CD4-positive, alpha-beta T cell treated with Interleukin-1 beta for 1 hour (primary cell): ENCODE measurements at places on chromosomes 12 and 14.

DNA sequence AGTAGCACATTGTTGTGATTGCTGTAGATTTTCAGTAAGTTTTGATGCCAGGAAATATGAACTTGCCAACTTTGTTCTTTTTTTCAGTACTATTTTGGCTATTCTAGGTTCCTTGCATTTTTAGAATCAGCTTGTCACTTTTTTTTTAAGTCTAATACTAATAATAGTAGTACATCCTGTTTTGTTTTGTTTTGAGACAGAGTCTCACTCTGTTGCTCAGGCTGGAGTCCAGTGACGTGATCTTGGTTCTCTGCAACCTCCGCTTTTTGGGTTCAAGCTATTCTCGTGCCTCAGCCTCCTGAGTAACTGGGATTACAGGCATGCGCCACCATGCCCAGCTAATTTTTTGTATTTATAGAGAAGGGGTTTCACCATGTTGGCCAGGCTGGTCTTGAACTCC, 16.5 kb downstream of the PWP1 start:
- no peak for DNase-seq

GRCh38 chr14:65961004-65961403, 525.2 kb upstream of the CCDC196 start:
- peak; percentile 58 for DNase-seq

DNA sequence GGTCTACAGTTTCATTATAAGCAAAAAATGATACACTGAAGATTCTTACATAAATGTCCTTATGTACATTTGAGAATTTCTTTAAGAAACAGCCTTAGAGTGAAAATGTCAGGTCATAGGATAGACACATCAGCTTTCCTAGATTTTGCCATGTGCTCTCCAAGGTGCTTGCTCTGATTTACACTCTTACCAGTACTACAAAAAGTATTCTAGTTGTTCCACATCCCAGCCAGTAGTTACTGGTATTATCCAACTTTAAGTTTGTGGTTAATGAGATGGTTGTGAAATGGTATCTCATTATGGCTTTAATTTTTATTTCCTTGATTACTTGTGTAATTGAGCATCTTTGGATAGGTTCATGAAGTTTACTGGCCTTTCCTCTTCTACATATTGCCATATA, 5.0 kb upstream of the LRRK2 start:
- no peak for DNase-seq

- DNase-seq: no peak
Observed at GRCh38 chr12:51441583-51441982, 17.0 kb downstream of the SLC4A8 start.

DNA sequence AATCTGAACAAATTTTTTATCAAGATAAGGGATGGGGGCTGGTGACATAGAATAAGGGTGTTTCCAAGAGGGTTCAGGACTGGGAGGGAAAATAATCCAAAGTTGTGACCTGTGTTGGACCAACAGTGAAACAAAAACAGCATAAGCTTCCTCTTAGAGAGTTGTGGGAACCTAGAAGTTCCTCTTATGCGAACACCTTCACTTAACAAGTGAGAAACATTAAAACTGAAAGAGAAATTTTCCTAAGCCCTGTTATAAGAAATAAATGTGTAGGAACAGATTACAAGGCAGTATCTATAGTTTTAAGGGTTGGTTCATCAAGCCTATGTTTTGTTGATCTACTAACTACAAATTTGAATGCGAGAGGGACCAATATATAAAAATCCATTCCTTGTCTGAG, 58.4 kb downstream of the LLPH start:
- DNase-seq: no peak

- DNase-seq: no peak
Observed at GRCh38 chr14:58912287-58912686, 274.5 kb downstream of the DACT1 start.

DNA sequence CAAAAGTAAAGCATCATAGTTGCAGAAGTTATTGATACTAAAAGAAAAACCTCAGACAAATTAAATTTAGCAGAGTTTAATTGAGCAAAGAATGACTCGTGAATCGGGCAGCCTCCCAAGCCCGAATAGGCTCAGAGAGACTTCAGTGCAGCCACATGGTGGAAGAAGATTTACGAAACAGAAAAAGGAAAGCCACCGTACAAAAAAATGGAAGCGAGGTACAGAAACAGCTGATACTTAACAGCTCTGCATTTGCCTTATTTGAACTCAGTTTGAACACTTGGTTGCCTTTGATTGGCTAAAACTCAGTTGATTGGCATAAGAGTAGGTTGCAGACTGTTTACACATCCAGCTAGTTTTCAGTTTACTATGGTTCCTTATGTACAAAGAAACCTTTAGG, 12.9 kb downstream of the TTC9 start:
- DNase-seq: no peak

GRCh38 chr14:77646907-77647306, 30.5 kb upstream of the SPTLC2 start:
- DNase-seq: no peak

DNA sequence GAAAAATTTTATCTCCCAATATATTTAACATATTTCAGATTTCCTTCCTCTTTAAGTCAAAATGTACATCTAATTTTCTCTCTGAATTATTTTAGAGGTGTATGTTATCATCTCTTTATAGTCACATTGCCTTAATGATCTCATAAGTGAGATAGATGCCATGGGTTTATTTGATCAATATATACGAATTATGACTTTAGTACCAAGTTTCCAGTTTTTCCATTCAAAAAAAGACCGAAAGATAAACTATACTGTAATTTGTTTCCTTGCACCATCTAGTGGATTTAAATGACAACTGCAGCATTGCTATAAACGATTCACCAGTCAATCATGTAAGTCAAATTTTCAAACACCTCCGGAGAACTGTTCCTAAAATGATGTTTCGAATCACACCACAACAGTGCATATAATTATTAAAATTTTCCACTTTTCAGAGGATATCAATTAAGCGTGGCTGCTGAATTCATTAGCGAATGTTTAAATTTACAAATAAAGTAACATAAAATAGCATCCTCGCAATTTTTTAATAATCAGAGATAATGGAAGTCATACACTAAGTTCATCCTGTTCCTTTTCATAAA, 419 bp upstream of the ATXN7L3B start:
- no peak for DNase-seq

DNA sequence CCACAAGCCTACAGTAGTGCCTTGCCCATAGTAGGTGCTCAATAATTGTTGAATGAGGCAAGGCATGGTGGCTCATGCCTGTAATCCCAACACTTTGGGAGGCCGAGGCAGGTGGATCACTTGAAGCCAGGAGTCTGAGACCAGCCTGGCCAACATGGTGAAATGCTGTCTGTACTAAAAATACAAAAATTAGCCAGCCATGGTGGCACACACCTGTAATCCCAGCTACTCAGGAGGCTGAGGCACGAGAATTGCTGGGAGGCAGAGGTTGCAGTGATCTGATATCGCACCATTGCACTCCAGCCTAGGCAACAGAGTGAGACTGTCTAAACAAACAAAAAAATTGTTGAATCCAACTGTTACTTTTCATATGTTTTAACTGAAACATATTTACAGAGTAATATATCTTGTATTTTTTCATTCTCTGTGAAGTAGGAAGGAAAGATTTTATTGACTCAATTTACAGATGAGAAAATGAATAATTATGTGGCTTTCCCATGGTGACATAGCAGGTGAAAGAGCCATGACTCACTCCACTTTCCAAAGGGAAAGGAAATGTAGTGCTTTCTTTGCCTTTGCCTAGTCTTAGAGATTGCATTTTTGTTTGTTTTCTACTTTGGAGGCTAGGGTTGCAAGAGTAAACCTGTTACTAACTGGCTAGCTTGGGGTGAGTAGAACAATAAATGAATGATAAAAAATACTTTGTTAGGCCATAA, 95.4 kb upstream of the SLC38A4 start:
- DNase-seq: no peak
